NCI-H460 (cell line): ENCODE measurements at places on chromosomes 12 and 14. TPM values are rescaled to one million over a fixed set of nuclear protein-coding genes. Genes with fewer than 3 reads are reported as not detected.

GRCh38 chr12:32946504-32947131, 50.0 kb upstream of the PKP2 start:
- no peak for DNase-seq

DNA sequence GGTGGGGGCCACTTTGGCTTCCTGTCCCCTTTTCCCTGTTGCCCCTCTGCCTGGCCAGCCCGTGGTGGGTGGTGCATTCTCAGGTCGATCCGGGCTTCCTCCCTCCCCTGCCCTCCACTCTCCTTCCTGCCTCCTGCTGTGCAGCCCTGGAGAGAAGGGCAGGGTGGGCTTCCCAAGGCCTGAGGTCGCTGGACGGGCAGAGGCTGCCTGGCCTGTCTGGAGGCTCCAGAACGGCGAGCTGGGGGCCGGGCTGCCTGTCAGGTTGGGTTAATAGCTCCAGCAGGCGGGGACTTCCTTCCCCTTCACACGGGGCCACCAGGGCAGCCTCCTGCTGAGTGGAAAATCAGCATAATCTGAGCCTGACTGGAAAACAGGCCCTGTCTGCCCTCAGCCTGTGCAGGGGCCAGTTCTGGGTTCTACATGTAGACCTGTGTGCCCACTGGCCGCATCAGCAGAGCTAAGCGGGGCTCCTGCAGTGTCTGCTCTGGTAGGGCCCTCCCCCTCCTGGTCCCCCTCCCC, 11.3 kb downstream of the KIF26A start:
- no peak for DNase-seq

- no peak for DNase-seq
Measured at GRCh38 chr12:2960390-2960956, 1.3 kb downstream of the TEAD4 start.

DNA sequence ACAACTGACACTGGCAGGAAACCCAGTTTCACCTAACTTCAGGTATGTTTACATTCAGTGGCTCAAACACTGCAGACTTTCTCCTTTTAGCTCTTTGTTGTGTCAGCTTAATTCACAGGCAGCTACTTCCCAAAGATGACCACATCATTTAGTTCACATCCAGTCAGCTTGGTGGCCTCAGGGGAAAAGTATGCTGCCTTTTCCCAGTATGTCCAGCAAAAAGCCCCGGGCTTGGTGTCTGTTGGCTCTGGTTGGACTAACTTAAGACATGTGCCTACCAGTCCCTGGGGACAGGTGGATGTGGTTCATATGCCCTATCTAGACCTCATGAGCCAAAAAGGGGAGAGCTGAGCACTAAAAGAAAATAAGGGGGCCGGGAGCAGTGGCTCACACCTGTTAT, 56.4 kb downstream of the GOLGA5 start:
- no peak for DNase-seq

DNA sequence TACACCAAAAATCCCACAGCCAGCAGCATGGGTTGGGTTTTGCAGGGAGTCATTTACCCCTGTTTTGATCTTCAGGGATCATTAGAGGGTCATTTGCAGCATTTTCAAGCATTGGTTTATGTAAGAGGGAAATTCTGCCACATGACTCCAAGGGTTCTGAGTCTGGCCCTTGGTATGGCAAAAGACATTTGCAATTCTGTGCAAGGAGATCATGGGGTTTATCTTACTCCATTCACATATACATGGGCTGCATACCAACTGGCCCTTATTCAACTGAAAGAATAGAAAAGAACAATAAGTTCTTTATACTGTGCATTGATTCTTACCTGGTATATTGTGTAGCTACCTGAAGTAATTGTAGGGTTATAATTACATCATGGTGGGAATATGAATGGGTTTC, 13.7 kb downstream of the SIX4 start:
- no peak for DNase-seq

DNA sequence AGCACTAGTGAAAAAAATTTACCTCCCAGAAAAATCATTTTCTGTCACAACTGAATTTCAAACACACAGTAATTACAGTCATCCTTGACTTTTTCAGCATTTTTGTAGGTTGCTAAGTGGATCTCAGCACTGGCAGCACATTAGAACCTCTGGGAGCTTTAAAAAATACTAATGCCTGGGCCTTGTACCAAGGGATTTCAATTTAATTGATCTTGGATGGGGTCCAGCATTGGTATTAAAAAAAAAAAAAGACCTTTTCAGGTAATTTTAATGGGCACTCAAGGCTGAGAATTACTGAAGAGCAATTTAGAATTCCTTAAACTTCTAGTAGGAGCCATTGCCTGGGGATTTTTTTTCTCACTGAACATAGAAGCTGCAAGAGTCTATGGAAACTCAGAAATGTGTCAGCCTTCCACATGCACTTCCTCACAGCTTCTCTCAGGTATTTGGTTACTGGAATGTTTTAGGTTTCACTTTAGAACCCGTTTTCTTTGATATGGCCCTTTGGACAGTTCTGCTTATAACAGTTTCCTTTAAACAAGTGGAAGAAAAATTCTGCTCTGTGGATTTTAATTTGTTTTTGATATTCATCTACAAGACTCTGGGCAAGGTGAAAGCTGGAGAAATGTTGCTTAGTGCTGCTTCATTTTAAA, 88.5 kb upstream of the DACT1 start:
- no peak for DNase-seq

GRCh38 chr14:64444140-64444539, 21.2 kb upstream of the AKAP5 start:
- no peak for DNase-seq

- peak; percentile 75 for DNase-seq
Measured at GRCh38 chr14:103808403-103809001, 38.9 kb downstream of the PPP1R13B start.

DNA sequence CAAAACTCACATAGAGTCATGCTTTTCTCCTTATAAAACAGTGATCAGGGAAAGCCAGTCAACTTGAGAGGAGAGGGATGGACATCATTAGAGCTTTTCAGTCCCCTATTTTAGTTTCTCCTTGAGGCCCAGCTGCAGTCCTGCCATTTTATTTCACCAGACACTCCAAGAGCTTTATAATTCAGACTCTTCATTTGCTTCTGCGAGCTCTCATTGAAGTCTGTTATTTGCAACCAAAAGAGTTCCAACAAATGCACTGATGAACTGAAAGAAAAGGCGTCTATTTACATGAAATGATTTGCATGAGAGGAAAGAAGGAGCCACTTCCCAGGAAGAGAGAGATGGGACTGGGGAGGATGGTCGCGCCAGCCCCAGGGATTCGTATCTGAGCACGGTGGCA, 86.8 kb downstream of the NDUFA12 start:
- no peak for DNase-seq

DNA sequence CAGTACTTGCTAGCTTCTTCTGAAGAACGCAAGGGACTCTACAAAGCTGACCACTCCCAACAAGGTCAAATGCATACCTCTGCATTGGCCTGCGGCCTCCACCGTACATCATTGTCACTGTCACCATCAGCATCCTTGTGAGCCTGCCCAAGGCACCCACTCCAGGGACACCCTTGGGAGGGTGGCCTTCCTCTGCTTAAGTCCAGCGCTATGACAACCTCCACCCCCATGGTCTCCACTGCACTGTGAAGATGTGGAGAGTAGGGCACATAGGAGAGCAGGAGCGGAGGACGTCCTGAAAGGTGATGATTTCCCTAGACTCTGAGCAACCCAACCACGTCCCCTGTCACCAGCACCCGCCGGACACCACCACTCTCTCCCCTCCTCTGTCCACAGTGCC, 252.8 kb downstream of the ALG10 start:
- no peak for DNase-seq

- DNase-seq = no peak
Measured at GRCh38 chr12:5242440-5242839, 189.5 kb upstream of the NTF3 start.

- no peak for DNase-seq
Measured at GRCh38 chr12:93322784-93323183, 54.9 kb upstream of the NUDT4 start.

GRCh38 chr12:92597997-92598396, 104.8 kb upstream of the PLEKHG7 start:
- DNase-seq = no peak

DNA sequence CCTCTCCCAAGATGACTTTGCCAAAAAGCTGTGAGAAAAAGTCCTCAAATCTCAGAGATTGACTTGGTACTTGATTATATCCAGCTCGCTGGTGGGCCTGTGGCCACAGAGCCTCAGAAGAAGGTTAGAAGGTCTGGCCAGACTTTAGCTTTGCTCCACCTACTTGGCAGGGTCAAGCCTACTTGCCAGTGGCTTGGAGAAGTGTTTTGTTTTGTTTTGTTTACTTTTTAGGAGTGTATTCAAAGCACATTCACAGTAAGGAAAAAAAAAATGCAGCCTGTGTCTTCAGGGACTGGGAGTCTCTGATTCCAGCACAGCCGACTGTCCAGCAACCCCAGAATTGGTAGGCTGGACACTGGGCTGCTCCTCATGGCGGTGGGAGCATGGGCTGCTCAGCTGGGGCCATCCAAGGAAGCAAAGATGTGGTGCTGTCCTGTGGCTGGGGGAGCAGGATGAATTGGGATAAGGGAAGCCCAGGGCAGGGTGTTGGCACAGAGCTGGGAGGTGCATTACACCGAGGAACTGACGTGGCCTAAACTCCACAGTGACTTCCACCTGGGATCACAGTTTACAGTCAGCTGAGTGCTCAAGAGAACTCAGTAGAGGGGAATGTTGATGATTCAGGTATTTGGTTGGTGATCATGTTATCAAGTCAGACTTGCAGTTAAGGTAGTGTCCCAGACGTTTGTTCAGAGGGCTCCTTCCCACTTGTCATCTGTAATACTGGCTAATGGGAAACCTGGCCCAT, 73.5 kb downstream of the PPP2R5C start:
- DNase-seq = no peak

The TEX22 gene
- total RNA-seq = 0.49 and 0.50 TPM in 2 replicates

The LRTM2 gene
- total RNA-seq = not detected in 2 replicates

The CELA1 gene
- total RNA-seq = not detected in 2 replicates

The CIROP gene
- total RNA-seq = not detected in 2 replicates

The CD4 gene
- not detected in 2 replicates for total RNA-seq

The ZBTB39 gene
- total RNA-seq = 8.8 and 10.3 TPM in 2 replicates

The MGP gene
- total RNA-seq = not detected in 2 replicates

The OR6C2 gene
- total RNA-seq = not detected in 2 replicates

The TGFB3 gene
- total RNA-seq = 0.84 and 2.0 TPM in 2 replicates

The SERPINA12 gene
- total RNA-seq = not detected in 2 replicates

The STON2 gene
- total RNA-seq = 0.32 and 0.40 TPM in 2 replicates
